Upper lobe of left lung (tissue), 6 donors: ENCODE measurements at places on chromosomes 7 and 10.

DNA sequence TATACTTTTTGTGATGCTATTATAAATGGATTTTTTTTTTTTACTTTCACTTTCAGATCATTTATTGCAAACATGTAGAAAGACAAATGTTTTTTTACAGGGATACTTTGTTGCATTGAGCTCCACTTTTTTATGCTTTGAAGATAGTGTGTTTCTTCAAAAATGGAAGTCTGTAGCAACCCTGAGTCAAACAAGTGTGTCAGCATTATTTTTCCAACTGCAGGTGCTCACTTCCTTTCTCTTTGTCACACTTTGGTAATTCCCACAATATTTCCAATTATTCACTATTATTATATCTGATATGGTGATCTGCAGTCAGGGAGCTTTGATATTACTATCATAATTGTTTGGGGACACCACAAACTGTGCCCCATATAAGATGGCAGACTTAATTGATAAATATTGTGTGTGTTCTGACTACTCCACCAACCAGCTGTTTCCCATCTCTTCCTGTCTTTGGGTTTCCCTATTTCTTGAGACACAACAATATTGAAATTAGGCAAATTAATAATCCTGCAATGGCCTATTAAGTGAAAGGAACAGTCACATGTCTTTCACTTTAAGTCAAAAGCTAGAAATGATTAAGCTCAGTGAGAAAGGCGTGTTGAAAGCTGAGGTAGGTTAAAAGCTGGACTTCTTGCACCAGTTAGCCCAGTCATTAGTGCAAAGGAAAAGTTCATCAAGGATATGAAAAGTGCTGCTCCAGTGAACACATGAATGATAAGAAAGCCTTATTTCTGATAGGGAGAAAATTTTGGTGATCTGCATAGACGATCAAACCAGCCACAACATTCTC, 231.3 kb upstream of the SH2B2 start:
- no peak overlapping the region for H3K27ac ChIP-seq
- H3K4me1 ChIP-seq, result no peaks in the 10 kb centered on the region
- no peaks in the 10 kb centered on the region for H3K27me3 ChIP-seq

- no peak overlapping the region for H3K4me3 ChIP-seq
- H3K36me3 ChIP-seq, result peaks cover 19% of the 10 kb centered on the region
- no peak for DNase-seq
- no peaks in the 10 kb centered on the region for H3K4me1 ChIP-seq
- no peak overlapping the region for H3K27ac ChIP-seq
Observed at GRCh38 chr7:103373866-103374643, 26.6 kb downstream of the PSMC2 start.

- H3K27ac ChIP-seq, result no peak overlapping the region
- H3K36me3 ChIP-seq, result no peaks in the 10 kb centered on the region
- no peak overlapping the region for H3K4me3 ChIP-seq
- no peaks in the 10 kb centered on the region for H3K4me1 ChIP-seq
Observed at GRCh38 chr10:120208488-120208887, 248.5 kb upstream of the PLPP4 start.

GRCh38 chr7:7449055-7449454, 86.6 kb downstream of the COL28A1 start:
- H3K4me1 ChIP-seq, result no peaks in the 10 kb centered on the region

GRCh38 chr10:27192284-27192683, 37.1 kb downstream of the MASTL start:
- no peaks in the 10 kb centered on the region for H3K4me1 ChIP-seq
- no peak overlapping the region for H3K27ac ChIP-seq
- H3K36me3 ChIP-seq, result no peaks in the 10 kb centered on the region
- H3K4me3 ChIP-seq, result no peak overlapping the region

- peak overlapping the region; percentile 55 for H3K27ac ChIP-seq
- no peaks in the 10 kb centered on the region for H3K27me3 ChIP-seq
- no peaks in the 10 kb centered on the region for H3K36me3 ChIP-seq
- no peak for DNase-seq
- no peaks in the 10 kb centered on the region for H3K4me1 ChIP-seq
Observed at GRCh38 chr7:37765872-37766525, 82.4 kb upstream of the NME8 start.

GRCh38 chr7:137474540-137475026, 131.1 kb upstream of the PTN start:
- no peaks in the 10 kb centered on the region for H3K4me1 ChIP-seq
- DNase-seq, result no peak
- no peak overlapping the region for H3K4me3 ChIP-seq

DNA sequence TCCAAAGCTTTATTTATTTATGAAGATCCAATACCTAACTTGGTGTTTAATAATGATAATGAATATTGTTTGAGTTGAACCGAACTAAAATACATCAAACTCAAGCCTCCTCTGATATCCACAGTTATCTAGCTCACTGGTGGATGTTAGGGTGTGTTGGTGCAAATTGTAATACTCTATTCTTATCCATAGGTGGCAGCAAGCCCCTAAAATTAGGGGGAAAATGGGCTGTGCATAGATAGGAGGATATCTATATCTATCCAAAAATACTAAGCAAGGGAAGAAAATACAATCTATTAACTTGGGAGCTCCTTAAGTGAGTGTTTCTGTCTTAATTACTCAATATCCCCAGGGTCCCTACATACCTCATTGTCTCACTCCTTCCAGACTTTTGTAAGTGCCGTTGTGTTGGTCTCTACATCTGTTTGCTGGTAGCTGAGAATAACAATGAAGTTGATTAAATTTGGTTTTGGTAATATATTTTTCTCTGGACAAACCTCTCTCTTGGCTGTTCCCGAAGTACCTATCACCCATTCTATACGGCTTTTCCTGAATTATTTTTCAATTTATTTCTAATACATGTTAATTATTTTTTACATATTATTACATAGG, 55.0 kb upstream of the VWDE start:
- H3K4me1 ChIP-seq, result no peaks in the 10 kb centered on the region
- no peak overlapping the region for H3K27ac ChIP-seq
- H3K36me3 ChIP-seq, result no peaks in the 10 kb centered on the region

- no peaks in the 10 kb centered on the region for H3K27me3 ChIP-seq
- H3K27ac ChIP-seq, result no peak overlapping the region
- no peak for DNase-seq
- no peaks in the 10 kb centered on the region for H3K4me1 ChIP-seq
- H3K36me3 ChIP-seq, result no peaks in the 10 kb centered on the region
Observed at GRCh38 chr7:96085953-96086352, 235.9 kb downstream of the SLC25A13 start.

DNA sequence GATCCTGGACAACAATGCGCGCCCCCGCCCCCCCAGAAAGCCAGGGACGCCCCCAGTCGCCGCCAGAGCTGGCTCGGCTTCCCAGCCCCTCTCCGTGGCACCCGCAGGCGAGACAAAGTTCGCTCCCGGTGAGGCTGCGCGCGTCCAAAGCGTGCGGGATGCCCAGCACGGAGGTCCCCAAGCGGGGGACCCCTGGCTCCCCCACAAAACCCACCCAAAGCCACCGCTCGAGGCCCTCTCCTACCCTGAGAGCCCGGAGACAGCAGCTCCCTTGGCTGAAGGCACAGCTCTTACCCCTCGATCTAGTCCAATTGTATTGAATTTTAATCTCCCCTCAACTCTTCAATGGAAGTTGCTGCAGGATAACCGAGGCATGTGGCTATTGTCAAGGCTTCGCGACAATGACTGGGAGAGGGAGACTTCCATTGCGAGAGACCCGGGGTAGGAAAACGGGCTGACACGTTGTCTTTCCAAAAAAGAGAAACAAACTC, 305.3 kb downstream of the PRPF18 start:
- peak overlapping the region; percentile 81 for H3K27ac ChIP-seq
- no peaks in the 10 kb centered on the region for H3K36me3 ChIP-seq
- H3K4me3 ChIP-seq, result peak overlapping the region; percentile 56
- H3K4me1 ChIP-seq, result peaks cover 25% of the 10 kb centered on the region
- no peaks in the 10 kb centered on the region for H3K27me3 ChIP-seq

GRCh38 chr7:87267239-87267900, 47.8 kb upstream of the TMEM243 start:
- H3K4me3 ChIP-seq, result no peak overlapping the region
- DNase-seq, result no peak
- no peak overlapping the region for H3K27ac ChIP-seq
- no peaks in the 10 kb centered on the region for H3K4me1 ChIP-seq
- H3K36me3 ChIP-seq, result no peaks in the 10 kb centered on the region

DNA sequence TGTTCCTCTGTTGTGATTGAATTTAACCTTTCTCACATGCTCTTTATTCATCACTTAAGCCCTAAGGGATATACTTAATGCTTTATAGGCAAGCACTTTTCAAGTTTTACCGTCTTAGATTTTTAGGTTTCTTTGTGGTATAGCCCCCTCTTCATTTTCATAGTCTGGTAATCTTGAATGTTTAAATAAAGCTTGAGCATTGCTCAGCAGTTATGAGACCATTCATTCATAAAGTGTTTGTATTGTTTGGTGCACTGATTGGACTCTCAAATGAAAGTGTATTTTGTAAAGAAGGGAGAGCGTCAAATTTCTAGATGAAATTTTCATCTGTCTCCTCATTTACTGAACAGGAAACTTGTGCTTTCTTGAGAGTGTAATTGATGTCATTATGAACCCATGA, 25.2 kb downstream of the TASOR2 start:
- H3K27me3 ChIP-seq, result no peaks in the 10 kb centered on the region
- no peak overlapping the region for H3K4me3 ChIP-seq
- no peaks in the 10 kb centered on the region for H3K36me3 ChIP-seq

DNA sequence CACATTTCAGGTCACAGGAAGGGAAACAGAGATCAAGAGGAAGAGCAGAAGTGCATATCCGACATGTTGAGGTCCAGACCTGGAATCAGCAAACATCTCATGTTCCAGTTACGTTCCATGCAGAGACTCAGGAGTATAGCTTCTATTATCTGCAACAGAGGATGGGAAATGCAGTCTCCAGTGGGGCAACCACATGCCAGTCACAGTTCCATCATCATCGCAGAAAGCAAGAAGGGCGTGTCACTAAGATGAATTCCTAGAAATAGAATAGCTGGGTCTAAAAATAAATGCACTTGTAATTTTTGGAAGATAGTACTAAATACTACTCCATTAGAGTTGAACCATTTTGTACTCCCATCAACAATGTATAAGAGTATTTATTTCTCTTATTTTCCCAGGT, 133.2 kb upstream of the MDFIC start:
- H3K27ac ChIP-seq, result no peak overlapping the region
- no peaks in the 10 kb centered on the region for H3K36me3 ChIP-seq
- no peaks in the 10 kb centered on the region for H3K27me3 ChIP-seq
- DNase-seq, result no peak
- H3K4me3 ChIP-seq, result no peak overlapping the region
- H3K4me1 ChIP-seq, result no peaks in the 10 kb centered on the region

DNA sequence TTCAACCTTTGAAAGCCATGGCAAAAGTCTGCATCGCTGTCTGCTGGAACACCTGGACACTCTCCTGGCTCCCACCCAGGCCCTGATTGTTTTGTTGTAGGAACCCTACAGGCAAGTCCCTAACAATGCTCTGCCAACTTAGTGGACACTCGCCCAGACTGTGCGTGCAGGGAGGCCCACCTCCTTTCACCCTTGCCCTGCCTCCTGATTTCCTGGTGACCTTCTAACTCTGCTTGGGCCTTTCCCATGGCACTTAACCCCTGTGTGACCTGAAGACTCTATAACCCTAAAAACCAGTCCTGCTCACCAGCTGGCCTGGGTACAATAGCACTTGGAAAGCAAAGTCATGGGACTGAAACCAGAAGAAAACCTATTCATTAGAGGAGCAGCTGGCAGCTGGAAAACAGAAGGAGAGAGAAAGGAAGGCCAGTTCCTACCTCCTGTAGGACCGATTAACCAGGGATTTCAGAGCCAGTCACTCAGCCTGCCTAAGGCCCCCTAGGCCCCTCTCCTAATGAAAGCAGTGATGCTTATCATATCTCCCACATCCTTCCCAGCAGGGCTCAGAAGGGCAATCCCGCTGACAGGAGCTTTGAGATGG, 82.7 kb upstream of the KMT2E start:
- H3K4me1 ChIP-seq, result no peaks in the 10 kb centered on the region
- H3K27me3 ChIP-seq, result no peaks in the 10 kb centered on the region
- H3K27ac ChIP-seq, result no peak overlapping the region
- no peaks in the 10 kb centered on the region for H3K36me3 ChIP-seq
- H3K4me3 ChIP-seq, result no peak overlapping the region

GRCh38 chr10:54434782-54435181, 366.2 kb downstream of the PCDH15 start:
- H3K4me3 ChIP-seq, result no peak overlapping the region
- no peak for DNase-seq
- H3K36me3 ChIP-seq, result no peaks in the 10 kb centered on the region
- H3K27me3 ChIP-seq, result no peaks in the 10 kb centered on the region
- no peak overlapping the region for H3K27ac ChIP-seq

- no peak overlapping the region for H3K4me3 ChIP-seq
- H3K27me3 ChIP-seq, result no peaks in the 10 kb centered on the region
- no peaks in the 10 kb centered on the region for H3K36me3 ChIP-seq
- H3K27ac ChIP-seq, result no peak overlapping the region
Observed at GRCh38 chr10:9786576-9786975, 1231.1 kb upstream of the CELF2 start.

GRCh38 chr7:27554826-27555225, 107.9 kb downstream of the HIBADH start:
- H3K4me3 ChIP-seq, result no peak overlapping the region
- no peaks in the 10 kb centered on the region for H3K27me3 ChIP-seq
- H3K4me1 ChIP-seq, result no peaks in the 10 kb centered on the region
- H3K27ac ChIP-seq, result no peak overlapping the region
- no peaks in the 10 kb centered on the region for H3K36me3 ChIP-seq

GRCh38 chr10:116833986-116834985, 15.0 kb upstream of the ENO4 start:
- H3K4me3 ChIP-seq, result no peak overlapping the region
- H3K4me1 ChIP-seq, result no peaks in the 10 kb centered on the region
- no peaks in the 10 kb centered on the region for H3K36me3 ChIP-seq
- H3K27ac ChIP-seq, result no peak overlapping the region

DNA sequence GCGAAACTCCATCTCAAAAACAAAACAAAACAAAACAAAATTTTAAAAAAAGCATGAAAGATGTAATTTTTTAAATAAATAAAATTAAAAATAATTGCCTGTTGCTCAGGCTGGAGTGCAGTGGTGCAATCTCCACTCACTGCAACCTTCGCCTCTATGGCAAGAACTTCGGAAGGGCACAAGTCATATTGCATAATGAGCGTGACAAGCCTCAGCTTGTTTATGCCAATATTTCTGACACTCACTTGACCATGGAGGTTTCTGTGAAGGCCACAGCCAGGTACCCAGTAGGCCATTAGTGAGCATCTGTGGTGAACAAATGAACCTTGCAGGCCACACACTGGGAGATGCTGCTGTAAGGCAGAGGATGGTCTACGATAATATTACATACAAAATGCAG, 106.1 kb upstream of the KMT2C start:
- H3K27ac ChIP-seq, result no peak overlapping the region
- H3K36me3 ChIP-seq, result no peaks in the 10 kb centered on the region
- no peaks in the 10 kb centered on the region for H3K27me3 ChIP-seq
- no peak overlapping the region for H3K4me3 ChIP-seq
- no peaks in the 10 kb centered on the region for H3K4me1 ChIP-seq
- no peak for DNase-seq

GRCh38 chr7:108164342-108164741, 34.2 kb upstream of the LAMB4 start:
- H3K4me1 ChIP-seq, result no peaks in the 10 kb centered on the region
- H3K27me3 ChIP-seq, result no peaks in the 10 kb centered on the region
- no peaks in the 10 kb centered on the region for H3K36me3 ChIP-seq
- DNase-seq, result no peak

GRCh38 chr10:121835376-121835775, 92.5 kb downstream of the ATE1 start:
- DNase-seq, result no peak
- H3K4me3 ChIP-seq, result no peak overlapping the region
- peaks cover 32% of the 10 kb centered on the region for H3K36me3 ChIP-seq
- no peaks in the 10 kb centered on the region for H3K27me3 ChIP-seq
- no peak overlapping the region for H3K27ac ChIP-seq
